GM06990 (cell line): ENCODE measurements at places on chromosomes 3 and 15.

GRCh38 chr3:32432711-32433530, 41.3 kb downstream of the CMTM7 start:
- no peak for DNase-seq

DNA sequence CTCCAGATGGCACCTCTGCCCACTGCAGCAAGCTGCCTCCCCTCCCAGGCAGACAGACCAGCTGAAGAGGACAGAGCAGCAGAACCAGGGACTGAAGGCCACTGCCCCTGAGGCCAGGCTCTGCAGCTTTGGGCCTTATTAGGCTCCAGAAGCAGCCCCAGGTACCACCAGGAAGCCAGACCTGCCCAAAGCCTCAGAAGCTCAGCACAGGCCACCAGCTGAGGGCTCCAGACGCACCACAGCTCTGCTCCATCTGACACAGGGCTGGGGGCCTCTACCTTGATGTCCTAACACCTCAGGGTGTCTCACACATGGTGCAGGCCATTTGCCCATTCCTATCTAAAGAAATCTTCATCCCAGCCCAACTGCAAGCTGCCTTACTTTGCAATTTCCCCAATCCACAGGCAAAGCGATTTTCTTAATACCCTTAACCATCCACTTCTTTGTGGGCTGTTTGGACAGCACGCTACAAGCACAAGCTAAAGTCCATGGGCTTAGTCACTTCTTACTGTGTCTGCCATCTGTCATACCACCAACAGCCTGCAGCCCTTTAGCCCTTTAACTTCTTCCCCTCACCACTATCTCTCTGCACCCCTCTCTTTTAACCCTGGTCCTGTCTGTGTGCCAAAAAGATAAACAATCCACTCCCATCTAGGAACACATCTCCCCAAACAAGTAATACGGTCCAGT, 112.1 kb downstream of the IQSEC1 start:
- no peak for DNase-seq

DNA sequence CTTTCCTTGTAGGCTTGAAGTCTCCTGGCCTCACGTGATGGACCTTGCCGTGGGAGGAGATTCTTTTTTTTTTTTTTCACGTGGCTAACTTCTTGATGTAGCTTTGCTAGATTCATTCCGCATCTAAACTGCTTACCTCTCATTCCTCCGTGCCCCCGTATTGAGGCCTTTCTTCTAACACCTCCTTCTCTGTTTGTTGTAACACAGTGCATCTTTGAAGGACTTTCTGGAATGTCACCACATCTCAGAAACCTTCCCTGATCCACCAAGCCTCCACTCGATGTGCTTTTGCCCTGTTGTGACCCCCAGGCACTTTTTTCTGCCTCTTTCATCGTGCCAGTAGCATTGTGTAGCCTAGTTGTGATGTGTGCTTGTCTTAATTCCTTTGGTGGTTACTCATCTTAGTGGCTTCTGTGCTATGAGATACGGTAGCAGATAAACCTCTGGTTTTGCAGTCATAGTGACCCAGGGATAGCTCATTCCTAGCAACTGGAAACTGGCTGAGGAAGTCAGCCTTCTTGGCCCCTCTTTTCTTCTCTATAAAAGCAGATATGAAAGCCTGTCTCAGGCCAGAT, 1.6 kb upstream of the BNC1 start:
- no peak for DNase-seq

DNA sequence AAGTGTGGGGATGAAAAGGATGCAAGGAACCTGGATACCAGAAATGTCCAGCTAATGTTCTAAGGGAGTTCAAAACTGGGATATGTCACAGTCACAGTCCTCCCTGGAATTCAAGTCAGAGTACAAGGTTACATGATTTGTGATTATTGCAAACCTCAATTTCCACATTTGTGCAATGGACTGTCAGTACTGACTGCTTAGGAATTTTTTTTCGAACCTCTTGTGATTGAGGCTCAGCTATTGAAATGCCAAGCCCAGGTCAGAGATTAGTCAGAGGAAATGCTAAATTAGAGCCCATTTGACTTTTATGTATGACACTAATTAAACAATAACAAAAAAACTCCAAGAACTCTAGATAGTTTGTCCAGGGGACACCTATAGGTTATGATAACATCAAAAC, 210.2 kb downstream of the THSD4 start:
- no peak for DNase-seq

DNA sequence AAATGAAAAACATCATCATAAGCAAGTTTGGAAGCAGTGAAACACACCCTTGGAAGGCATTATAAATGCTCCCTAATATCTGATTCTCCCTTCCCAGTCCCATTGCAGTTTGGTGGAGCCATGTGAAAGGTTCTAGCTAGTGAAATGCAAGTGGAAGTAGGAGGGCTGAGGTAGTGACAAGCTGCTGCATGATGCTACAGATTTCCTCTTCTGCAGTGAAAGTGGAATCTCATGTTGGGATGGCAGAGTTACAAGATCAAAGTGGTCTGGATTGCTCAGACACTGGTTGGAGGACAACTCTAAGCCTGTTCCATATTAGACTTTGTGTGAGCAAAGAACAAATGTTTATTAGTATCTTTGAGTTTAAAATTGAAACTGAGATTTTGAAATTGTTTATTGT, 3.3 kb upstream of the PDCD6IP start:
- DNase-seq: no peak

GRCh38 chr15:24878153-24878552, 76.6 kb upstream of the SNRPN start:
- no peak for DNase-seq

GRCh38 chr15:95868970-95869369, 461.5 kb upstream of the NR2F2 start:
- no peak for DNase-seq
